ENCODE measurements at places on chromosomes 4 and X.

GRCh38 chr4:138405466-138405891 is 163.3 kb upstream of the SLC7A11 start:
- no peak for DNase-seq

DNA sequence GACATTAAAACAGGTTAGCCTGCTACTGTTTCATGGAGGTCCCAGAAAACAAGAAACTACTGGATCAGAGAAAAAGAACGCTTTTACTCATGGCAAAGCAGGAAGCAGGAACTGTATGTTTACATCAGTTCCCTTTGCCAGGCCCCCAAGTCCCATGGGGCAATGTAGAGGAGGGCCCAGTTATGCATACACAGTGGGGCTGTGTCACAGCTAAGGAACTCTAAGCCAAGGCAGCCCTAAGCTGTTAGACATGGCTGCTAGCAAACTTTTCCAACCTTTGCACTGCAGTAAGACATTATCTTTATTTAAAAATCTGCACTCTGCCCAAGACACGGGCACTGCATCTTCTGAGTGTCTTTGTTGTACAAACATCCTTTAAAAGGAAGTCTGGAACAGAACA is 975.8 kb downstream of the C4orf33 start:
- no peak for DNase-seq

GRCh38 chrX:44915361-44915868 is 42.4 kb downstream of the KDM6A start:
- no peak for DNase-seq

DNA sequence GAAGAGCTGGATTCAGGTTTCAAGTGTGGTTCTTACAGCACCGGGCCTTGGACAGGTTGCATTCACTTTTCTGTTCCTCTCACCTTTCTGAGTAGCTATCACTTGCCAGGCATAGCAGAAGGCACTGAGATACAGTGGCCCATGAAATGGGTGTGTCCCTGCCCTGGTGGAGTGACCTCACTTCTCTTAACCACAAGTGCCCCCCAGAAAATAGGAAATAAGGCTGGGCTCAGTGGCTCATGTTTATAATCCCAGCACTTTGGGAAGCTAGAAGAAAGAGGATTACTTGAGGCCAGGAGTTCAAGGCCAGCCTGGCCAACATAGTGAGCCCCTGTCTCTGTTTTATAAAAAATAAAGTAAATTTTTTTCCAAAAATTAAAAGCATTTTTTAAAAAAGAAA is 101.7 kb upstream of the KIT start:
- no peak for DNase-seq

DNA sequence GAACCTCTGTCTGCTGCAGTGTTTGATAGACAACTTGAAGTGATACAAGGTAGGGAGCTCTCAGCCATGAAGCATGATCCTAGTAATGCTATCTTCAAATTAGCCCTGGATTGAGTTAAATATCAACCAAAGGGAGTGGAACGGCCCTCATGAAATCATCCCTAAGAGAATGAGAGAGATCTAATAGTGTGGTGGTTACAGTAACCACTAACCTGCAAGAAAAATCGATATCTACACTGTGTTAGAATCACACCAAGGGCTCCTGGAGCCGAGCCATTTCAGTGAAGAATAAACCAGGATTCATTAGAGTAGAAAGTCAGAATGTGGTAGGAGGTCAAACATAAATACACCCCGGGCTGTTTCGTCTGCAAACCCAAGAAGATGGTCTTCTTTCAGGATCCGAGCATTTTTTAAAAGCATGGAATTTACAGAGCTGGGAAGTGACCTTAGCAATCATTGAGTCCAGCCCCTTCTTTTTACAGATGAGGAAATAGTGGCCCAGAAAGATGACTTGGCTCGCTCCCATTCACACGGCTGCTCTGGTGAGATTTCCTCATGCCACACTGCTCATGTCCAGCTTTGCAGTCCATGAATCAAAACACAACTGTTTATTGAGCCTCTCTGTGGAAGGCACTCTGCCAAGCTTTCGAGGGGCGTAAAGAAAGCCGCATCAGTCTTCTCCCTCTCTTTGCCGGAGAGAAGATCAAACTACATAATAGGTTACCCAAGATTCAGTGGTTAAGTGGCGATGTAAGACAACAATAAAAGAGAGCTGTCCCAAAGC is 5.5 kb upstream of the DCTD start:
- DNase-seq, result peak; percentile 32

GRCh38 chr4:3715855-3716630 is 50.1 kb upstream of the ADRA2C start:
- DNase-seq, result no peak

GRCh38 chrX:31836479-31836878 is 764.6 kb upstream of the FTHL17 start:
- DNase-seq, result no peak

GRCh38 chr4:44319129-44319528 is 129.5 kb downstream of the KCTD8 start:
- no peak for DNase-seq

DNA sequence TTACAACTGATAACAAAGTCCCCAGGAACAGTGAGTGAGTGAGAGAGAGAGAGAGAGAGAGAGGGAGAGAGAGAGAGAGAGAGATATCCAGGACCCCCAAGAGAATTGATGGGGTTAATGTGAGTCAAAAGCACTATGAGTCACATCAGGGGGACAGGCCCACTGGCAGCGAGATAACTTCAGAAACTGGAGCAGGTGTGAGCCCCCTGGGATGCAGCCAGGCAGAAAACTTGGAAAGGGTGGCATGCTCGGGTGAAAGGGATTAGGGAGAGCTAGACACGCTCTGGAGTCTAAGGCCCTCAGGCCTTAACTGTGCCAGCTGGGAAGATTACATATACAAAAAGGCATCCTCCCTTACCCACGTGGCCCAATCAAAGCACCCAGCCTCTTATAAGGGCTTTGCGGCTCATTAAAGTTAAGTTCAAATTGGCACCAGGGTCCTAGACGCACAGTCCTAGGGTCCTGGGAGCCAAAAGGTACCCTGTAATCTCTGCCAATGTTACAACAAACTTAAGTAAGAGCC is 841 bp downstream of the ACOT9 start:
- no peak for DNase-seq

DNA sequence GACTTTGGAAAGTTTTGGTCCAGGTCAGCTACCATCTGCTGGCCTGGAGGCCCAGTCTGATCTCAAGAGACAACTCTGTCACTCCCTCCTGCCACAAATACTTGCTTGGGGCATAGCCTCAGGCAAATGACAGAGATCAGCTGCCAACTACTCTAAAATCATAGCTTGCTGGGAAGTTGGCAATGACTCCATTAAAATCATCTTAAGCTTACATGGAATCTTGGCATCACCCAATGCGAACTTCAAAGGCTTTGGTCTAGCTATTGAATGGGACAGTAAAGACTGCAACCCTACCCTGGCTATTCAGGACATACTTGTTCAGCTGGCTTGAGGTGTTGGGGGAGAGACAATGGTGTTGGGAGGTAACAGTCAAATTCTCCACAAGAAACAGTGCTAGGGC is 7.0 kb upstream of the USO1 start:
- no peak for DNase-seq

DNA sequence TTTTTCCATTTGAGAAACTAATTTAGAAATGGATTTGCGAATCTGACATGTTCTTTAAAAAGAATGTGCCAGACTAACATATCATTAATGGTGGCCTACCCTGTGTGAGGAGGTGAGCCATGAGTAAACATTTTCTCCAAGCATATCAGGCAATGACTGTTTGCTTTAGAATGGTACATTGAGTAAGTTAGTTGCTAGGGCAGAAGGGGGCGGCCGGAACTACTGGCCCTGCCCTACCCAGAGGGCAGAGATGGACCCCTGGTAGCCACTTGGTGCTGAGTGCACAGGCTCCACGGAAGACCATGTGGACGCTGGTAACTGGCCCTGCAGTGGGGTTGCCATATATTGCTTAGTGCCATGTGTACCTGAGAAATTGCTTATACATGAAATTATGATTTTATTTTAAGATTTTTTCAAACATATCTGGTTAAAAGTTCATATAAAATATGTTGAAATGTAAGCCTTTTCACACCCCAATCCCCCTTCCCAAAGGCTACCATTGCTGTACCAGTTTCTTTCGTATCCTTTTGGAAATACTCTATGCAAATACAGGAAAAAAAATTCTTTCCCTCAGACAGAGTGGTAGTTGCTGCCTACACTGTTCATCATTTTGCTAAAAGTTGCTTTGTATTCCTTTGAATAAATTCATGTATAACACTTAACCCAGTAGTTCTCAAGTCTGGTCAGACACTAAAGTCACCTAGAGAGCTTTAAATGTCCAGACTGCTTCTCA is 8.8 kb downstream of the FNIP2 start:
- no peak for DNase-seq

GRCh38 chr4:128573781-128574508 is 235.6 kb upstream of the JADE1 start:
- no peak for DNase-seq

- no peak for DNase-seq
Measured at GRCh38 chr4:124915073-124915472, 202.5 kb upstream of the ANKRD50 start.

DNA sequence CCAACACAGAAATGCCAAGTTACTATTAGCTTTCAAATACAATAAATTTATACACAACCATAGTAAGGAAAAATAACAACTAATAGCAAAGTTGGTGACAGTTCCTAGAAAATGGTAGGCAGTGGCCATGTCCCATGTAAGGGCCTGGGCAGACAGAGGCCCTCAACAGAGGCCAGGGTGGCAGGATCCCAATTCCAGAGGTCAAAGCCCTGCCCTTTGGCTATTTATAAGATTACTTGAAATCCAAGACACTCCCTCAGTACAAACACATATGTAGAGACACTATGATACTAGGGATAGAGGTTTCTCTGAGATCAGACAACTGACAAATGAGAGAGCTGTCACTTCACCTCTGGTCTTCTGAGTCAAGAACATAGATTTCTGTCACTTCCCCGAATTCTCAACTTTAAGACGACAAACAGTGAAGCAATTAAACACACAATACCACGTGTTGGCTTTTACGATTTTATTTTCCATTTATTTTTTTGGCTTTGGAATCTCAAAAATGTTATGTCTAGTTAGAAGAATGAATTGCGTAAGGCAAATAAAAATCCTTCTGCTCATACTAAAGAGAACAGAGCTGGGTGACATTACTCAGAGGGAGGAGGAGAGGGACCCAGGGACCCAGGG is 16.3 kb upstream of the MAOB start:
- no peak for DNase-seq

DNA sequence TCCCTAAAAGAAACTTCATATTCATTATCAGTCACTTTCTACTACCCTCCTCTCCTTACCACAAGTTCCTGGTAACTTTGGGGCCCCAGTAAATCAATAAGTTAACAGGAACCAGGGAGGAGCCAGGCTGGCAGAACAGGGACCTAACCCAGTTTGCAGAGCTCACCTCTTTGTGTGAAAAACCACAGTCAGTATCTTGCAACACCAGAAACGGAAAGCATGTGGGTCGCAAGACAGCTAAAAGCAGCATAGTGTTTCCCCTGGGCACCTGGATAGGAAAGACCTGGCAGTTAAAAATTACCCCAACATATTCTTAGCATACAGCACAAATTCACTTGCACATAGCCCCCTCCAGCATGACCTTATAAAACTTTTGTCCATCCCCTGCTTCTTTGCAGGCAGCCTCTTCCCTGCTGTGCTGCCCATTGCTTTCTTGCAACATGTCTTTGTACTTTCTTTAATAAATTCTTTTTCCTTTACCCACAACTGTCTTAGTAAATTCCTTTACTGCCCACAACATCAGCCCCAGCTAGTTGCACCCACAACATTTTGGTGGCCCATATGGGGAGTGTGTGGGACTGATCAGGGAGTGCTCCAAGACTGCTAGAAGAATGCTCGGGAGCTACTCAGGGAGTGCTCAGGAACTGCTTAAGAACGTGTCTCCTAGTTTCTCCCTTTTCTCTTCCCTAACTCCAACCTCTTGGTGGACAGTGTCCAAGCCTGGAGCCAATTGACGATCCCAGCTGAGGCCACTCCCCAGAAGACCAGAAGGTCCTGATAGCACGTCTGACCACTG is 83.4 kb downstream of the MSN start:
- DNase-seq, result no peak

- DNase-seq, result no peak
Measured at GRCh38 chr4:136893573-136893972, 638.7 kb downstream of the PCDH18 start.

GRCh38 chrX:25503826-25504225 is 488.1 kb upstream of the ARX start:
- DNase-seq, result no peak

GRCh38 chr4:24753519-24753918 is 41.9 kb upstream of the SOD3 start:
- DNase-seq, result no peak

Measured in COR-L47 (cell line).